ENCODE measurements at places on chromosomes 13 and 19. TPM values are rescaled to one million over a fixed set of nuclear protein-coding genes. Genes with fewer than 3 reads are reported as not detected.

Gene TMEM221
- 0.28 TPM for total RNA-seq

DNA sequence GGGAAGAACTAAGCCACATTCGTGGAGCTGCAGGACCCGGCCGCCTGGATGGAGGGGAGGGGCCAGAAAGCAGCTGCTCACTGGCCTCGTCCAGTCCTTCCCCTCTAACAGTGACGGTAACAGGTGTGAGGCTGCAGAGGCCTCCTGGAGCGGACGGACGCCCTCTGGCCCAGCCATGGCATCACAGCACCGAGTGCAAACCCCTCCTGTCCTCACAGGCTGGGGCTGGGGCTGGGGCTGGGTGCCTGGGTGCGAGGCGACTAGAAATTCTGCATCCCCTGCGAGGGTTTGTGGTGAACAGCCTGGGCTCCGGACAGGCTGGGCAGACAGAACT is 3.6 kb downstream of the MICOS13 start:
- H3K27ac ChIP-seq: no peak overlapping the region
- DNase-seq: no peak
- H3K4me3 ChIP-seq: no peak overlapping the region
- peaks cover 1% of the 10 kb centered on the region for H3K36me3 ChIP-seq
- no peaks in the 10 kb centered on the region for H3K27me3 ChIP-seq

- no peak overlapping the region for H3K27ac ChIP-seq
- DNase-seq: no peak
- no peaks in the 10 kb centered on the region for H3K36me3 ChIP-seq
- peaks cover 6% of the 10 kb centered on the region for H3K4me1 ChIP-seq
- no peaks in the 10 kb centered on the region for H3K27me3 ChIP-seq
- no peak overlapping the region for H3K4me3 ChIP-seq
Observed at GRCh38 chr19:34990578-34991192, 9.4 kb upstream of the GRAMD1A start.

DNA sequence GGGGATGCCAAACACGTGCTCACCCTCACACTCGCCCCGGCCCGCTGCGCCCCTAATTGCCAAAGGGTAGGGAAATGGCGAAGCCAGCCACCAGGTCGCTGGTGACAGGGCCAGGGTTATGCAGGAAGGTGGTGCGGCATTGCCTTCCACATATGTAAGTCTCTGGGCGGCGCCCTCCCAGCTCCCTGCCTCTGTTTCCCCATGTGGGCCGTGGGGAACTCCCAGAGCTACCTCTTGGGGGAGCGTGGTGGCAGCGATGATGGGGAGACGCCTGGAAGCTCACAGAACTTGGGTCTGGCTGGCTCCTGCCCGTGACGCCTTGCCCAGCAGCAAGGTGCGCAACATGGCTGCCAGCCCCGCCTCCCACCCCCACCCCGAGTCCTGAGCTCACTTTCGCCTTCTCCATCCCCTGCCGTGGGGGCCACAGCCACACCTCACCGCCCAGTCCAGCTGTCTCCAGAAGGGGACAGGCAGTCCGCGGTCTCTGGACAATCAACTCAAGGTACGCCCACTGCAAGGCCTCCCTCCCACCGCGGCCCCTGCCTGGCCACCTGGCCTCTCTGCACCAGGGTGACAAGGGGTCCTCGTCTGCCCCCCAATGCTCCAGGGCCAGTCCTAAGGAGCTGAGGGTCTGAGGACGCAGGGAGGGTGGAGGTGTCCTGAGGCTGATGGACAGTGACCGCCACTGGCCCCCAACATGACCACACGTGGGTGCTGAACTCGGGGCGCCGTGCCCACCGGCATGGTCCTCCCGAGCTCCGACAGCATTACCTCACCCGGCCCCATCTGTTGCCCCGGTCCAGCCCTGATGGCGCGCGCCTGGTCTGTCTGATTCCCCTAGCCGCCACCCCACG is 6.6 kb downstream of the C19orf25 start:
- H3K27ac ChIP-seq: no peak overlapping the region
- peaks cover 3% of the 10 kb centered on the region for H3K36me3 ChIP-seq
- peaks cover 2% of the 10 kb centered on the region for H3K27me3 ChIP-seq
- no peak overlapping the region for H3K4me3 ChIP-seq
- no peak for DNase-seq

GRCh38 chr13:27922883-27923612 is 3.2 kb downstream of the PDX1 start:
- no peak for DNase-seq
- H3K27ac ChIP-seq: no peak overlapping the region
- H3K4me1 ChIP-seq: peaks cover 9% of the 10 kb centered on the region
- H3K4me3 ChIP-seq: no peak overlapping the region

DNA sequence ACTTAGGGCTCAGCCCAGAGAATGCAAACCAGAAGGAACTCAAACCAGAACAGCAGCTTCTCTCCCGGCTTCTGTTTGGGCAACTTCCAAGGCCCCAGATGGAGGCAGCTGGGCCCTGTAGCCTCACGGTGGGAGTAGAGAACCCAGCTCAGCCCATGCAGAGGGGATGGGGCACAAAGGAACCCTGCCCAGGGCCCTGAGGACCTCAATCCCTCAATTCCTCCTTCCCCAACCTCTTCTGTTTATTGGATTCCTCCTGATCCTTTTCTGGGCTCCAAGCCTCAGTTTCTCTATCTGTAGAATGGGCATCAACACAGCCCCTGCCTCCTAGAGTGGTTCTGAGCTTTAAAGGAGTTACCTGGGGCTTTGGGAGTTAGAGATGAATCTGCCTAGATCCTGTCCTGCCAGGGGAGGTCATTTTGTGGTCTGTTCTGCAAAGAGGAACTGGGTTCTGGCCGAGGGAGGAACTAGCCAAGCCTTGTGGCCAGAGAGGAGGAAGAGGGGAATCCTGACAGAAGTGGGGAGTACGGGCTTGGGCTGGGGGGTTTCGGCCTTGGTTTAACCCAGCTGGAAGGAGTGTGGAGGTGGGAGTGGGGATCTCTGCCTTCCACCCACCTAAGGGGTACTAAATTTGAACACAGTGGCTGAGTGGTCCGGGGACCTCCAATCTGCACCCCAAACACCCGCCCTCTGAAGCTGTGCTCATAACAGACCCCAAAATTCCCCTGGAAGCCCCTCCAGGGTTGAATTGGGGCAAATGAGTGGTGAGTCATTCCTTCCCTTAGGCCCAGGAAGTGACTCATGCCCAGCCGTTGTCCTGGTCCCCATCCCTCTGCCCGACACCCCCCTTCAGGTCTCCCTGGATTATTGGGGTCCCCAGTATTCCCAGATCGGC is 2.7 kb downstream of the ADGRE5 start:
- no peaks in the 10 kb centered on the region for H3K27me3 ChIP-seq
- H3K36me3 ChIP-seq: peaks cover 2% of the 10 kb centered on the region
